ENCODE measurements at places on chromosomes 12 and 14.

- no peak for DNase-seq
These were observed 13.8 kb downstream of the NFKBIA start for GRCh38 chr14:35390577-35391387.

DNA sequence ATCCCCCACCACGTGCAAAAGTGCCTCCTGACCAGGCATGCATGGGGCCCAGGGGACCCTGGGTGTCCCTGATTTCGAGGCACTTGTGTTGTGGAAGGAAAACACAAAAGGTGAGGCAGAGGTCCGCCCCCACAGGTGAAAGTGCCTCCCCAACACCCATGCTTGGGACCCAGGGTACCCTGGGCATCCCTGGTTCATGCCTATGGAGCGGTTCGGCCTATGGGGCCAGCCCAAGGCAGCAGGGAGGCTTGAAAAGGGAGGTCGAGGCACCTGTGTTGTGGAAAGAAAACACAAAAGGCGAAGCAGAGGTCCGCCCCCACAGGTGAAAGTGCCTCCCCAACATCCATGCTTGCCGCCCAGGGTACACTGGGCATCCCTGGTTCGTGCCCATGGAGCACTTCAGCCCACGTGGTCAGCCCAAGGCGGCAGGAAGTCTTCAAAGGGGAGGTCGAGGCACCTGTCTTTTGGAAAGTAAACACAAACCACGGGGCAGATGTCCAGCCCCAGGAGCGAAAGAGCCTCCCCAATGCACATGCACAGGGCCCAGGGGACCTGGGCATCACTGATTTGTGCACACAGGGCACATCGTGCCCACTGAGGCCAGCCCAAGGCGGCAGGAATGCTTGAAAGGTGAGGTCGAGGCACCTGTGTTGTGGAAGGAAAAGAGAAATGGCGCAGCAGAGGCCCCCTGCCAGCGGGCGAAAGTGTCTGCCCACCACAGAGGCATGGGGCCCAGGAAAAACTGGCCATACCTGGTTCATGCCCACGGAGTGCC is 375.5 kb downstream of the ALG10 start:
- DNase-seq: peak; percentile 11

DNA sequence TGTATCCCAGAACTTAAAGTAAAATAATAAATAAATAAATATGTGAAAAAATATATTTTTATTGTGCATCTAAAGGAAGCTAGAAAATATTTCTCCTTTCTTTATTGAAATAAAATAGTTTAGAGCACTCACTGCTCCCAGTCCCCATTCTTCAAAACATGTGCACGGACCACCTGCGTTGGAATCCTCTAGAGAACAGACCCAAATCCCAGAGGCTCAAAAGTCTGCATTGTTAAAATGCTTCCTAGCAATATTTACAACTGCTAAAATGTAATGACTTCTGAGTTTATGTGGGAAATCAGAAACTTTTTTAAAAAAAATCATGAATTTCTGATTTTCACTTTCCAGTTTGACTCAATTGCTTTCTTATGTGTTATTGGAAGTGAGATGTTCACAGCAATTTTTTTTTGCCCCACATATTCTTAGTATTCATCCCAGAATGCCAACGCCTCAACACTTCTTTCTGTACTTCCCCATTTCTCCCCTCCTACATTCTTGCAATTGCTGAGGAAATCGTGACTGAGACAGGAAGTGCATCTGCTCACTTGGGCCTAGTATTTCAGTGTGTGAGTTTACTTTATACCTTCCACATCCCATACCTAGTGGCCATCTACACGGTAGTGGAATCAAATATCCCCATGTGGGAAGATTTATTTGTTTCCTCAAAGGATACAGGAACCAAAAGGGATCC is 116.0 kb upstream of the FLRT2 start:
- no peak for DNase-seq

GRCh38 chr14:21267886-21268616 is 1.2 kb downstream of the HNRNPC start:
- DNase-seq: no peak

DNA sequence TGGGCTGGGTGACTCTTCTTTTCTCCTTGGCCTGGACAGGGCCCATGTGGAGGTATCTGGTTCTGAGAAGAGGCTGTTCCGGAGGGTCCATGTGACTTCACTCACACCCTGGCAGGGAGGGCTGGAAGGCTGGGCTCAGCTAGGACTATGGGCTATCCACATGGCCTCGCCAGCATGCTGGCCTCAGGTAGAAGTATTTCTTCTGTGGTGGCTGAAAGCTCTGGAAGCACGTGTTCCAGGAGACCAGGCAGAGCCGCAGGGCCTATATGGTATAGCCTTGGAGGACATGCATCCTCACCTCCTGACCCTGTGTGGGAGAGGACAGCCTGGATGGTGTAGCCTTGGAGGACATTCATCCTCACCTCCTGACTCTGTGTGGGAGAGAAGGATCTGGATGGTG is 38.2 kb upstream of the FZD10 start:
- no peak for DNase-seq

GRCh38 chr12:65827827-65828231 is 3.5 kb downstream of the HMGA2 start:
- no peak for DNase-seq

DNA sequence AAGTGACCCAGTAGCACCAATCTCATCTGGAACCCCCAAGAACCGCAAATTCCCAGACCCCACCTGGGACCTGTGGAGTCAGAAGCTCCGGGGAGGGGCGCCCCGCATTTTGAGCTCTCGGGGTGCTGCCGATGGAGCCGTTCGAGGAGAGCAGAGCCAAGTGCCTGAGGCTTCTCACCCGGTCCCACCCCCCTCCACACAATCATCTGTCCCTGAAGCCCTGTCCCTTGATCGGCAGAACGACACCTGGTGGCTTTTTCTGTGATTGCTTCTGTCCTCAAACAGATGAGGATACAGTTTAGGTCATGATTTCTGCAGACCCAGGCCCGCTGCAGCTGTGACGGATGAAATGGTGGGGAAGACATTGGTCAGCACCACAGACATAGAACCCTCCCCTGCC is 74.7 kb downstream of the NOC4L start:
- no peak for DNase-seq

- DNase-seq: no peak
These were observed 1.4 kb downstream of the PLD4 start for GRCh38 chr14:104925855-104926609.

- DNase-seq: no peak
These were observed 13.2 kb downstream of the EIF2S1 start for GRCh38 chr14:67373347-67373746.

GRCh38 chr14:102823546-102823945 is 46.3 kb downstream of the TRAF3 start:
- DNase-seq: no peak

DNA sequence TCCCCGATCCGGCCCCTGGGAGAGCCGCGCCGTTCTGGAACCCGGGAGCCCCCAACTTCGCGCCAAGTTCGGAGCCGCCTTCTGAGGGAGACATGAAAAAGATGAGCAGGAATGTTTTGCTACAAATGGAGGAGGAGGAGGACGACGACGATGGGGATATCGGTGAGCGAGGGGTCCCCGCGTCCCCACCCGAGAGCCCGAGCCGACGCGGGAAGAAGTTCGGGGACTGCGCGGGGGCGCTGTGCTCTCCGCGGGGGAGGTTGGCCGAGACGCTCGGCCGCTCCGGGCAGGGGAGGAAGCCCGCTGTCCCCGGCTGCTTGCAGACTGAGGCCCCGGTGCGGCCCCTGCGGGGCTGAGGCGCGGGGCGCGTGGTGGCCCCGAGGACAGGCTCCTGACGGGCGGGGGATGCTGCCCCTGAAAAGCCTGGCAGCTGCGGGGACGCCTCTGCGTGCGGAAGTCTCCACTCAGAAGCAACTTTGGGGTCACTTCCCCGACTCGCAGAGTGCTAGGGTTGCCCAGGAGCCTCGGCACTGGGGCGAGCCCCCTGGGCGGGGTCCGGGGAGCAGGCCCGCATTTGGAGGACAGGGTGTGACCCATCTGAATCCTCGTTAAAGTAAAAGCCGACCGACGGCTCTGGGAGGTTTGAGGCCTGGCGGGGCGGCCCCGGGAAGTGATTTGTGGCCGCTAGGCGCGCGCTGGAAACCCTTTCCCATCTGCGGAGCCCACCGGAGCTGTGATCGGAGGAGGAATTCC is 511 bp downstream of the ANO6 start:
- peak; percentile 75 for DNase-seq

GRCh38 chr12:2528001-2528400 is 266.8 kb upstream of the FKBP4 start:
- no peak for DNase-seq

- no peak for DNase-seq
These were observed 18.3 kb upstream of the SLC38A2 start for GRCh38 chr12:46390881-46391280.

GRCh38 chr12:88895634-88896033 is 315.4 kb upstream of the KITLG start:
- DNase-seq: no peak

DNA sequence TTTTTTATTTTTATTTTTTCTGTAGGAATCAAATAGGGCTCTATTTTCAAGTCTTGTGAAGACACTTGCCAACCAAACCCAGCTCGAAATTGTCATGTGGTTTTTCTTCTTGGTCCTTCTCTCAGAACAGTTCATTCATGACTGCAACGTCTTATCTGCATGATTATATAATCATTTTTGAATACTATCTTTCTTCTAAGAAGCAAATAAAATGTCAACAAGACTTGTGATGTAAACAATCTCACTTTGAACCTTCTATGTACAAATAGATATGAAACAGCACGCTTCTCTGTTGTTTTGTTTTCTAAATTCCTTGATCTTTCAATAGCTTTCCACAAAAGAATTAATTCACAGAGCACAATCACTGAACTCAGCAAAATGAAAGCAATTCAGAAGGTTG is 320.7 kb downstream of the SOX5 start:
- no peak for DNase-seq

DNA sequence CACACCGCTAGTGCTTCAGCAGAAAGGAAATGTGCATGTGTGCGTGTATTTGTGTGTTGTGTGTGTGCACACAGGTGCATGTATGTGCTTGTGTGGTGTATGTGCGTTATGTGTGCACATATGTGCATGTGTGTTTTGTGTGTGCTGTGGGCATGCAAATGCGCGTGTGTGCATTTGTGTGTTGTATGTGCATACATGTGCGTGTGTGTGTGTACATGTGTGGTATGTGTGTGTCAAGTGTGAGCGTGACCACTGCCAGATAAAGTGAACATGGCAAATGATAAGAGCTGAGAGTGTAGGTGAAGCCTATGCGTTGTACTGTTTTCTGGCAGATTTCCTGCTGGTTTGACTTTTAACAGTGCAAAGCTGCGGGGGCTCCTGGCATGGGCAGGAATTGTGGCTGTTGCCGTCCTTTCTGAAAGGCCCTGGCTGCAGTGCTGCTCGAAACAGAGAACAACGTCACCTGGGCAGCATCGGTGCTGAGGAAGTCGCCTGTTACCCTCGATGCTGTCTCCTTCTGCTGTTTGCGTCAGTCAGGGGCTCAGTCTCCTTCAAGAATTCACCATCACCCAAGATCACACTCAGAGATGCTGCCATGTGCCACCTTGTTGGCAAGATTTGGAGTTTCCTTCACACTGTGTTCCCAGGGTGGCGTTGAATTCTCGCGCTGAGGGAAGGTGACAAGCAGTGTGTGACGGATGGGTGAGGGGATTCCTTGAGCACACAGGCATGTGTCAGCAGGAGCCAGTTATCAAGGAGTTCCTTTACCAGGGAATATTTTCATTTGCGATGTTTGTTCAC is 56.1 kb downstream of the ADGRD1 start:
- DNase-seq: no peak

GRCh38 chr12:29707846-29708245 is 75.9 kb downstream of the TMTC1 start:
- DNase-seq: no peak

- DNase-seq: no peak
These were observed 39.1 kb downstream of the PTPN21 start for GRCh38 chr14:88515499-88516221.

DNA sequence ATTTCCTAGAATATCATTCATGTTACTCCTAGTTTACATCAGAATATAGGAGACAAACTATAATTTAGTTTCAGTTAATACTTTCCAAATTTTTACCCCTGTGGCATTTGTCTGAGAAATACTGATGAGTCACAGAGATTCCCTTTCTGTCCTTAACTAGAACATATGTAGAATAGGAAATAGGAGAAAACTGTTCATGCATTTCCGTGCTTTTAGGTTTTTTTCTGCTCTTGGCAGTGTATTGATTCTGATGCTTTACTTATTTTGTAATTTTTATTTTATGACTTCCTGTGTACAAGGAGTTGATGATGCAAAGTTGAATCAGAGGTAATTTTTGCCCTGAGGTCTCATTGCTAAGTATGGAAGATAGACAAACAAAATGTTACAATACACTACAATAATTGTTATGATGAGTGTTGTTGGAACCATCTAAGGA is 23.0 kb downstream of the MNAT1 start:
- no peak for DNase-seq

DNA sequence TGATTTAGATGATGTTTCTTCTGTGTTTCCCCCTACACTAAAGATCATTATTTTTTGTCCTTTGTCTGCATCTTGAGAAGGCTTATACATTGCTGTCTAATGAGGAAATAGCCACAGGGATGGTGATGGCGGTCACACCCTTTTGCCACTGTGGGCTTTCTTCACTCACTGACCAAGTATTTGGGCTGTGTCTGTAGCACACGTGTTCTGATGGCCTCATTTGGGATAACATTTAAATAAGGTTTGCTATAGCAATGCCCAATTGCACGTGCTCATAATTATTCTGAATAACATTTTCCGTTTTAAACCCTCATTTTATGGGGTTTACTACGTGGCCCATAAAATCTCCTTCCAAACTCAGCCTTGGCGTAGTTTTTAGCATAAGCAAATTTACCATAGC is 230.3 kb upstream of the PRICKLE1 start:
- no peak for DNase-seq

DNA sequence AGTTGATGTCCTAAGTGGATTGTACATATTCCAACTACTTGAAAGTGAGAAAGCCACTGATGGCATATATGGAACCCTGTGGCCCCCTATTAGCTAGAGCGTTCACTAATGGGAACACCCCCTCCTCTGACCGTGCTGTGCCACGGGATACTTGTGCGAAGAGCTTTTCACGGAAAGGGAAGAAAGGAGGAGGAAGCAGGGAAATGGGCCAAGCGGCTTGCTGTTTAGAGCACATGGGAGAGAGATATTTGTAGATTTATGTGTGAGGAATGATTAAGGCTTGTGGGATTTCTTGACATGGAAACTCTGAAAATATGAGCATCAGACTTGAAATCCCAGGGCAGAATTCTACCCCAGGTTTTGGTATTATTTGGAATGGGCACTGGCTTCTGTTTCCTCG is 129.9 kb downstream of the PRMT8 start:
- DNase-seq: no peak

- DNase-seq: no peak
These were observed 18.4 kb downstream of the COA8 start for GRCh38 chr14:103581206-103581605.

Data from right hindlimb (tissue), 1 donor.